ENCODE measurements at places on chromosomes 6 and 20.

GRCh38 chr6:158329531-158329930 is 17.3 kb downstream of the TULP4 start:
- DNase-seq, result no peak

DNA sequence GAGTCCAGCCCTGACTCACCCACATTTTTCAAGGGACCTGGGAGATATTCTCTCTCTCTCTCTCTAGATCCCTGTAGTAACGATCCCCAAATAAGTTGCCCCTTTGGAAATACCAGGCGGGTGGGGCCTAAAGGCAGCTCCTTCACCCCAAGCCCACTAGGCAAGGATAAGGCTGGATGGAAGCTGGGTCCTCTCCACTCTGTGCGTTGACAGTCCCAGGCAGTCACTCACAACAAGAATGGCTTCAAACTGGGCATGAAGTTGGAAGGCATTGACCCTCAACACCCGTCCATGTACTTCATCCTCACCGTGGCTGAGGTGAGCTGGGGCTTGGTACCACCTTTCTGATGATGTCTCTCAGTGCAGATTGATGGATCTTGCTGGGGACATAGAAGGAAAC is 21.6 kb downstream of the L3MBTL1 start:
- no peak for DNase-seq

DNA sequence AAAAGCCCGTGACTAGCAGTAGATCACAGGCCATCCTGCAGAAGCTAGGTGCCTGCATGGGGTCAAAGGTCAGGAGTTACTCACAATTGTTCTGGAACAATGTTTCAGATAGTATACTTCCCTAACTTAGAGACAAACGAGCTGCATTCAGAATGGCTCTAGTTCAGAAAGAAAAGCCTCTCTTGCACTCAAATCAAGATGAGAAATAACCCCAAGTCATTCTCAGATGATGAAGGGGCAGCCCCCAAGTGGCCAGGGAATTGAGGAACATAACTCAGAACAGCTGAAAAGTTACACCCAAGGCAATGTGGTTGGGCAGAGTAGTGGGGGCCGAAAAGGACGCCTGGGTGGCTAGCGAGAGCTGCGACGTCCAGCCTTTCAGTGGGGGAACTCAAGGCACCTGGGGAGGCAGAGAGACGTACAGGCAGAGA is 27.8 kb downstream of the FYN start:
- peak; percentile 55 for DNase-seq

DNA sequence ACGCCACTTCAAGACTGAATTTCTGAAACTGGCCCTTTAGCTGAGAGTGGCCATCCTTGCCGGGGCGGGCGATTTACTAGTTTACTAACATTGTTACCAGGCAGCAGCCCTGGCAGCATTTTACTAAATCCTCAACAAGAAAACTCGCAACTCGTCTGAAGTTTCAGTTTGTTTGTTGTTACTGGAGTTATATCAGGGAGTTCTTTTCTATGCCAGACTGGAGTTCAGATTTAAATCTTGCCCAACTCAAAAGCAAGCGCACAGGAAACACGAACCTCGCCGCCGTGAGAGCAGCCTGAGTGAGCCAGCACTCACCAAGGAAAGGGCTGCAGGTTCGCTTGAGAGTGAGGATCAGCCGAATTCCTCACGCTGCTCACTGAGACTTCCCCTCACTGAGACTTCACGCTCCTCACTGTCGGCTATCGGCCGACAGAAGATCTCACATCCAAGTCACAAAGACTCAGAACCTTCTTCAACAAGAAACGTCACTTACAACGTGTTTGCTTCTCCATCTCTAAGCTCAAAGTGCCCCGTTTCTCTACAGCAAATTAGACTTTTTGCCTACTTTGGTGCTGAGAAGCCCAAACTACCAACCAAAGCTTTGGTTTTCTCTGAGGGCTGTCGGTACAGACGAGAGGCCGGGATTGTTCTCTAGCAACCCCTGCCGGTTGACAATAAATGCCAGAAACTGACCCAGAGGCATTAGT is 78.9 kb downstream of the OLIG3 start:
- DNase-seq, result peak; percentile 86

- DNase-seq, result no peak
These were observed 539.7 kb upstream of the MARCKS start for GRCh38 chr6:113317442-113317841.

GRCh38 chr20:43460830-43461200 is 3.1 kb downstream of the SRSF6 start:
- DNase-seq, result no peak

DNA sequence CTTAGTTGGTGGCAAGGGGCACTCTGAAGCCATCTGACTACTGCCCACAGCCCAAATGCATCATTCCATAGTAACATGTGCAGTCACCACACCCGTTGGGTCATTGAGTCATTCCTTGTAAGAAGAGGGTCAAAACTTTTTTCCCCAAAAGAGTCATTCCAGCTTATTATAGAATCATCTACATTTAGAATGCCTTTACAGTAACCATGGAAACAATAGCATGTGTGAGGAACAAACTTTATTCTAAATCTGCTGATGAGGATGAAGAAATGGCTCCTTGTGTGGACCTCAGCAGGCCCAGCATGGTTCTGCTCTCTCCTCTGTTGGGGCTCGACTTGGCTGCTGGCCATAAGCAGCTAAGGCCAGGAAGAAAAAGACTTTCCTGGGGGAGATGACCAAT is 111.2 kb upstream of the PTPRT start:
- DNase-seq, result no peak

All from suppressor macrophage (primary cell).